Myometrial cell (primary cell): ENCODE measurements at places on chromosomes 4 and X. TPM values are rescaled to one million over a fixed set of nuclear protein-coding genes. Genes with fewer than 3 reads are reported as not detected.

The SH3D19 gene
- 54.5 and 59.5 TPM in 2 replicates for total RNA-seq

The DSPP gene
- not detected in 2 replicates for total RNA-seq

The SHISA3 gene
- total RNA-seq, result 2.6 and 2.8 TPM in 2 replicates

The NXF2 gene
- total RNA-seq, result not detected in 2 replicates

The ARSJ gene
- total RNA-seq, result 21.6 and 24.5 TPM in 2 replicates

The DUSP9 gene
- total RNA-seq, result 0.29 and 0.35 TPM in 2 replicates

The KCNIP4 gene
- not detected in 2 replicates for total RNA-seq

The FAT1 gene
- 74.7 and 83.3 TPM in 2 replicates for total RNA-seq

The HSFX1 gene
- 0.18 and 0.86 TPM in 2 replicates for total RNA-seq

The GPR82 gene
- not detected in 2 replicates for total RNA-seq

The IDUA gene
- total RNA-seq, result 2.3 and 5.8 TPM in 2 replicates

The AGA gene
- total RNA-seq, result 62.8 and 77.4 TPM in 2 replicates

The IDH3G gene
- 87.9 and 122 TPM in 2 replicates for total RNA-seq

The GPR173 gene
- 1.2 and 1.9 TPM in 2 replicates for total RNA-seq

The OTUD5 gene
- 39.2 and 48.0 TPM in 2 replicates for total RNA-seq

The FAM193A gene
- 10.3 and 11.2 TPM in 2 replicates for total RNA-seq

The ADGRG4 gene
- not detected in 2 replicates for total RNA-seq

The TMPRSS11D gene
- total RNA-seq, result not detected in 2 replicates

The ESX1 gene
- 1.4 and 8.2 TPM in 2 replicates for total RNA-seq

The FUNDC2 gene
- 55.6 and 70.4 TPM in 2 replicates for total RNA-seq

The SOWAHB gene
- total RNA-seq, result not detected in 2 replicates

The MAGEA10 gene
- total RNA-seq, result not detected in 2 replicates

The ARMCX6 gene
- total RNA-seq, result 33.8 and 38.9 TPM in 2 replicates

The CCDC110 gene
- total RNA-seq, result 0.58 and 0.71 TPM in 2 replicates

The CDS1 gene
- 0.18 TPM in 1 of 2 replicates, not detected in the other for total RNA-seq

The MAOB gene
- 0.29 and 0.89 TPM in 2 replicates for total RNA-seq

The FAT4 gene
- 5.5 and 8.3 TPM in 2 replicates for total RNA-seq

The VCX3A gene
- total RNA-seq, result not detected in 2 replicates

The TKTL1 gene
- total RNA-seq, result not detected in 2 replicates

The ZAR1 gene
- total RNA-seq, result not detected in 2 replicates

The KLHL34 gene
- not detected in 2 replicates for total RNA-seq

The DMRTC1B gene
- total RNA-seq, result not detected in 2 replicates

The MAGEC2 gene
- not detected in 2 replicates for total RNA-seq

The PPP4R3C gene
- not detected in 2 replicates for total RNA-seq

The SYN1 gene
- 0.18 and 0.29 TPM in 2 replicates for total RNA-seq

The CXCL5 gene
- 1.7 and 2.7 TPM in 2 replicates for total RNA-seq

The SCARB2 gene
- 115 and 135 TPM in 2 replicates for total RNA-seq

The SSX4B gene
- not detected in 2 replicates for total RNA-seq

The CXorf58 gene
- not detected in 2 replicates for total RNA-seq

The MAGEC1 gene
- not detected in 2 replicates for total RNA-seq

The NIPAL1 gene
- 1.4 and 2.9 TPM in 2 replicates for total RNA-seq

The ATG4A gene
- 20.4 and 25.4 TPM in 2 replicates for total RNA-seq

The CSN1S1 gene
- not detected in 2 replicates for total RNA-seq

The GYG2 gene
- total RNA-seq, result 2.1 and 8.1 TPM in 2 replicates

The POU3F4 gene
- total RNA-seq, result not detected in 2 replicates

The FAM9B gene
- total RNA-seq, result not detected in 2 replicates

The PNMA5 gene
- total RNA-seq, result not detected in 2 replicates

The SERTM2 gene
- total RNA-seq, result 0.71 and 1.2 TPM in 2 replicates

The PRICKLE3 gene
- total RNA-seq, result 5.8 and 8.5 TPM in 2 replicates

The FGG gene
- total RNA-seq, result 3.2 and 7.2 TPM in 2 replicates

The GPR34 gene
- total RNA-seq, result not detected in 2 replicates

The DKK2 gene
- not detected in 2 replicates for total RNA-seq

The EIF2S3 gene
- 209 and 243 TPM in 2 replicates for total RNA-seq

The PRR32 gene
- total RNA-seq, result not detected in 2 replicates

The OPRPN gene
- total RNA-seq, result not detected in 2 replicates

The PPP2R3B gene
- total RNA-seq, result 6.3 and 8.2 TPM in 2 replicates
